Body of pancreas (tissue), 4 donors: ENCODE measurements at places on chromosomes 4 and X.

DNA sequence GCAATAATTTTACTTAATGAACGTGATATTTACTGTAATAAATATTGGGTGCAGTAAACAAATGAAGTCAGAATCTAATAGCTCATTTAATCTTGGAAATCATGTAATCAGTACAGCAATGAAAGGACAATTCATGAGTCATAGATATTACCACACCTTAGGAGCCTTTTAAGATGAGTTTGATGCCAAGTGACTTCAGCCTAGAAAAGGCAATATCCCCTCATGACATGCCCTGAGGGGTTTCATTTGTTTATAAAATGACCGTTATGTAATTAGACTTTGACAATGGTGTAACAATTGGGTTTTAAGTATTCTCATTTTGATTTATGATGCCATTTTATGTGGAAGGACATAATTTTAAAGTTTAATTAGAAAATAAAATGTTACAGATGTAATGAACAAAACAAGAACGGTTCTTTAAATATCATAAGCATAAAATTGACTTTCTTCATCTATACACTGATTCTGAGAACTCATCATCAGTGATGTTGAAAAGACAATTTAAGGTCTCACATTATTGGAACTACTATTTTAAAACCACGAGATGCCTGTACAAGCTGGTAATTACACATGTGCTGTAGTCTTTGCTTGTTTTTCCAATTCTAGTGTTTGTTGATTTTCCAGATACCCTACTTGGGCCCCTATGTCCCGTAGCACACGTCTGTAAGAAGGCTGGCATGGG lies 5.0 kb downstream of the FGF2 start:
- DNase-seq = no peak

DNA sequence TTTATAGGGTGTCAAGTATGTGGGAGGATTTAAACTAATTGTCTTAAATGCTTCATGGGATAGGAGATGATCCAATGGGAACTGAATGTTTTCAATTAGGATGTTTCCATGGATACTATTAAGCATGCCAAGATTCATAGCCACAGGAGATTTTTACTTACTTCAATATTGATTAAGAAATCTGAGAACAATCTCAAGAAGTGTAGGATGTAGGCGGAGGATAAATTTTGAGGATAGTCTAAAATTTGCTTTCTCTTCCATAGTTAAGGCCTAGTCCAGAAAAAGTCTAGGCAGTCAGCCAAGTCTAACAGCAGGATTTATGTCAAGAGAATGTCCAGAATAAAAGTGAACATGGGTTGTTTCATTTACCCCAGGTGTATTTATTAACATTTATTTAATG lies 32.8 kb downstream of the REPS2 start:
- DNase-seq = no peak

DNA sequence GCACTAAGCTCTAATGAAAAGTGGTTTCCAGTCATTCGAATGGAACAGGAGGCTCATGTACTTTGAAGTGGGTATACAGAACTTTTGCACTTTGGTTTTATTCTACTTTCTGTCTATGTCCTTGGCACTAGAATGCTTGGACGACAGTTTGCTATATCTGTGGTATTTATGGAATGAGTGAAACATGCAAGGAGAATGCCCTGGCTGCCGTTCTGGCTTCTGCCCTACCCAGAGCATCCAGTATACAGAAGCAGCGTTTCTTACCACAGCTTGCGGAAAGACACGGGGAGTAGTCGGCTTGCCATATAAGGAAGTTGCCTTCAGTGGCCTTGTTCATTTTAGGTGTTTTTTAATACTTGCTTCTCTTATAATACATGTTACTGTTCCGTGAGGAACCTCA lies 98.0 kb downstream of the TBL1X start:
- DNase-seq = no peak

GRCh38 chr4:94442251-94442650 lies 9.5 kb upstream of the PDLIM5 start:
- DNase-seq = no peak

DNA sequence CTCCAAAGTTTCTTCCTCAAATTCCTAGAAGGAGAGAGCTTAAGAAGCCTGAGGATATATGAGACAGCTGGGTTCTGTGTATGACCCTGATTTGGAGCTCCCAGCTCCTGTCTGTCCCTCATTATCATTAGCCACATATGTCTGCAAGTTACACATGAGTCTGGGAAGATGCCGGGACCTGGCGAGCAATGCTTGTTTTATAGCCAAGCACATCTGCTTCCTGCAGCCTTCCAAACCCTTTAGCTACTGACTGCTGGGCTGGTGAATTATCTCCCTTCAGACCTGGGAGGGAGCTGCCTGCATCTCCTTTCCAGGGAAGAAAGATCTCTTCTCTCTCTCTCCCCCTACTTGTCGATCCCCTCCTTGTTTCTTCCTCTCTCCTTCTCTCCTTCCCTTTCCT lies 556.7 kb upstream of the BOD1L1 start:
- DNase-seq = no peak

GRCh38 chr4:179415037-179415846 lies 1973.0 kb upstream of the AGA start:
- no peak for DNase-seq

DNA sequence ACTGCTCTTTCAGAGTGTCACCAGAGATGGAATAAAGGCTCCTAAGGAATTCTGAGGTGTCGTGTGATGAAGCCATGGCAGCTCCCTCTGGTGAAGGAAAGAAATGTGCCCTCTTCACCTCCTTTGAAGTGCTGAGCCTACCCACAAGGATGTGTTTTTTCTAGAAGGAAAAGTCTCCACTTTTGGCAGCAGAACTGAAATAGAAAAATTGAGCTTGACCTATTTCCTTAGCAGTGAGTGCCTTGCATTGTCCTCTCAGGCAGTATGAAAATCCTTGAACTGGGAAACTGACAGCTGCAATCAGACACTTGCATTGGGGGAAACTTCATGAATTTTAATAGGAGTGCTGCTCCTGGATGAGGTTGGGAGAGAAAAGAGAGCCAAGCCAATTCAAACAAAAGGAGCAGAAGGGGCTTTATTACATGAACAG lies 95.2 kb downstream of the DCLK2 start:
- no peak for DNase-seq

DNA sequence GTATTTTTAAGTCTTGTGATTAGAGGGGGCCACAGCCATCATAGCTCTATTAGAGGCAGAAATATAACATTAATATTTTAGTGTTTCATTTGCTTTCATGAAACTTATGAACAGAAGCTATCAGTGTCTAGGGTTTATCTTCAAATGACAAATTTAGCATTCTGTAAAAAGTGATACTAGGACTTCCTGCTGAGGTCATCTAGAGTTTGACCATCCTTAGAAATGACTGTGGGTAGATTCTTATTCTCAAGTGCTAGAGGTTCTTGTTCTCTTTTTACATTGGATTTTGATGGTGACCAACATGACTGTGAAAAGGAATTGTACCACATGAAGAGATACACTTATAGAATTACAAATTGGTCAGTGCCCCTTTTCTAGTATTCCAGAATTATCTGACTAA lies 568.6 kb downstream of the RPA4 start:
- no peak for DNase-seq

DNA sequence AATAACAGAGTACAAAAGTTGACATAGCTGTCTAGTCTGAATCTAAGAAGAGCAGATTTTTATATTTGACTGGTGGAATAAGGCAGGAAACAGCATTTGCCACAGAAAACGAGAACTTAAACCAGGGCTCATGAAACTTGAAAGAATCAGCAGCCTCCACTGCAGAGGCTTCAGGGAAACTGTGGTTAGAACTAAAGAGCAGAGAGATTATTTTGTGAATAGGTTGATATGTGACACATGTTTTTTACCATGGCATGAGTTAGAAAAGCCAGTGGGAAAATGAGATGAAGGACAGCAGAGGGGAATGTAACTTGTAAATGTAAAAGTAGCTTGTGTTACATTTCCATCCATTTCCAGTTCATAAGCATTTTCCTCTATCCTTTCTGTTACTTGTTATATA lies 63.7 kb upstream of the CAMK2D start:
- no peak for DNase-seq

DNA sequence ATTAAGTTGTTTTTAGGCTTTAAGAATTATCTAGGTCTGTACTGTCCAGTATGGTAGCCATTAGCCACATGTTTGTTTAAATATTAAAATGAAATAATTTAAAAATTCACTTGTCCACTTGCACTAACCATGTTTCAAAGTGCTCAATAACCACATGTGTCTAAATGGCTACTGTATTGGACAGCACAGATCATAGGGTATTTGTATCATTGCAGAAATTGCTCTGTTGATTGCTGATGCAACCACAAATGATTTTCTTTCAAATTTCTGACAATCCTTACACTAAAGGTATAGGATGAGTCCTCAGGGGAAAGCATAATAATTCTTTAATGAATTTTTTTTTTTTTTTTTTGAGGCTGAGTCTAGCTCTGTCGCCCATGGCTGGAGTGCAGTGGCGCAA lies 84.9 kb downstream of the KDM6A start:
- DNase-seq = no peak

- no peak for DNase-seq
Observed at GRCh38 chr4:176789955-176790354, 2.8 kb downstream of the VEGFC start.

- peak; percentile 31 for DNase-seq
Observed at GRCh38 chrX:40008791-40009461, 88.8 kb downstream of the BCOR start.

DNA sequence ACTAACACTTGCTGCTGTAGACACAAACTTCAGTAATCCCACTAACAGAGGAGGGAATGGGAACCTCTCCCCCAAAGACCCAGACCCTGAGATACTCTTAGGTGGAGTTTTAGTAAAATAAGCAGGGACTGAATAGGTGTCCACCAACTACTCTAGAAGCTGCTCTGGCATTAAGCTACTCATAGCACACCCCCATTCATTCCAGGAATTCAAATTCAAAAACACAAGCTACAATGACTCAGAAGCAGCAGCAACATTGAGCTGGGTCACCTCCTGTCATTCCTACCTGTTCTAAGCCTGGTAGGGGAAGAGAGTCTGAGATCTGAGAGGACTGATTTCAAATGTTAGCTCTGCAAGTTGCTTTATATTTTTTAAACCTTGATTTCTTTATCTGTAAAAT lies 135.4 kb upstream of the FRMPD4 start:
- DNase-seq = no peak

GRCh38 chrX:21943460-21944135 lies 3.1 kb downstream of the SMS start:
- no peak for DNase-seq

DNA sequence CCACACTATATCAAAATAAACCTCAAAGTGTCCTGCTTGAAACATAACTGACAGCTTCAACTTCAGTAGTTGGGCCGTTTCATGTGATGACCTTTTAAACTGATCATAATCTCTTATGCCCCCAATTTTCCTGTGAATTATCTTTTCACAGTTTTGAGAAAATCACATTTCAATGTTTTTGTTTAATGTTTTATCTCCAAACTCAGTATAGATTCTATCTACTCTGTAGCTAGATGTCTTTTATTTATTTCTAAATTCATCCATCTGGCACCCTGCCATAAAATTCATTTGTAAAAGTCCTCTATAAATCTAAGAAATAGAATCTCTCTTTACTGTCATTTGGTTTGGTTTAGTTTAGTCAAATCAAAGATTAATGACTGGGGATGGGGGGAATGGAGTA lies 557.3 kb downstream of the ANKRD50 start:
- DNase-seq = no peak

- no peak for DNase-seq
Observed at GRCh38 chr4:126611900-126612299, 1020.9 kb upstream of the INTU start.

- DNase-seq = no peak
Observed at GRCh38 chrX:147533426-147533825, 378.3 kb upstream of the FMR1 start.

- no peak for DNase-seq
Observed at GRCh38 chr4:182454440-182455013, 211.3 kb downstream of the TENM3 start.

GRCh38 chr4:139692309-139693012 lies 26.8 kb downstream of the MGST2 start:
- DNase-seq = peak; percentile 12

GRCh38 chr4:93719552-93719951 lies 109.0 kb upstream of the ATOH1 start:
- DNase-seq = no peak

- no peak for DNase-seq
Observed at GRCh38 chr4:41483771-41484170, 54.2 kb upstream of the LIMCH1 start.
